SHP77 (cell line): ENCODE measurements at places on chromosomes 6 and 20.
A peak's percentile ranks its signal among the peaks of the same experiment; 100 is the strongest.

GRCh38 chr6:114164207-114164606, 178.6 kb downstream of the HS3ST5 start:
- DNase-seq = no peak

DNA sequence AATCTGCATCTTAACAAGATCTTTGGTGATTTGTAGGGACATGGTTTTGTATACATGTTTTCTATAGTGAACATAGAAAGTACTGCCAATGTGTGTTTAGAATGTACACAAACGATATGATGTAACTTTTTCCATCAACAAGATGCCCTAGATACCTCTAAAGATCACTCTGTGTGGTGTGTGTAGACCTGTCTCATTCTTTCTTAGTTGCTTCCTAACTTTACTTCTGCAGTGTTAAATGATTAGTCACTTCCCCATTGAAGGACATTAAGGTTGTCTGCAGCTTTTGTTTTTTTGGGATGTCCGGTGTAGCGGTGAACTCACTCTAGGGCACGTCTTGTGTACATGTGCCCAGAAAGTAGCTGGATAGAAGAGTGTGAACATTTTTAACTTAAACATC, 35.9 kb downstream of the CDYL start:
- no peak for DNase-seq

GRCh38 chr6:3194535-3195419, 32.7 kb downstream of the TUBB2B start:
- DNase-seq = peak; percentile 25

- no peak for DNase-seq
These were observed 42.9 kb downstream of the POU3F2 start for GRCh38 chr6:98877250-98877649.

DNA sequence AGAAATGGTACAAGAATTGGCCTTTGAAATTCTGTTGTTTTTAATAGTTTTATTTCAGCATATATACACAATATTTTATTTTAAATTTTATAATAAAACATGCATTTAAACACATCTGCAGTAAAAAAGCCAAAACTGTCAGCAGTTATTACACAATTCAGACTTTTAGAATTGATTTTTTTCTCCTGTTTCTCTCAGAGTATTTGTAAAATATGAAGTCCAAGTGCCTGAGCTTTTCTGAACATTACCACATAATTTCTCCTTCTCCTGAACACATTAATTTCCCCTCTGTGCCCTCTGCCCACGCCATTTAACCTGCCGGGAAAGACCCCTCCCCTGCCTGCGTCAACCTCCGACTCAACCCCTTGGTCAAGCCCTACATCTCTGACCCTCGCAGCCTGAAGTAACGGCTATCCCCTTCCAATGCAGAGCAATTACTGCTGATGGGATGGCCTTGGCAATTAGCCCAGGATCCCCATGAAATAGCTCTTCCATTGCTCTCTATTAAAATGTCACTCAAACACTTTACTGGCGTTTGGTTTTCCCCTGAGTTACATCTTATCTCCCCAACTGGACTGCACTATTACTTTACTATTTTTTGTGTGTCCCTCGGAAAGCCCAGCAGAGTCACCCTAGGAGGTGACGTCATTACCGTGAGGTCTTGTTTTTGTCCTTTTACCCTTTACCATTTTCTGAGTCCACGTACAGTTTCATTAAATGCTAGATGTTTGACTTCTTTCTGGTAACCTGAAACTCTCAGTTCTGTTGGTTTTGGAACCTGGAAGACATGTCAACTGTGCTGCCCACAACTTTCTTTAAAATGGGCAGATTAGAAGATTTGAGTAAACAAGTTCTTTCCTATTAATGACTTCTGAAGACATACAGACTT, 146.7 kb upstream of the TAB2 start:
- DNase-seq = no peak

GRCh38 chr20:17460119-17460518, 71.1 kb downstream of the BFSP1 start:
- no peak for DNase-seq

DNA sequence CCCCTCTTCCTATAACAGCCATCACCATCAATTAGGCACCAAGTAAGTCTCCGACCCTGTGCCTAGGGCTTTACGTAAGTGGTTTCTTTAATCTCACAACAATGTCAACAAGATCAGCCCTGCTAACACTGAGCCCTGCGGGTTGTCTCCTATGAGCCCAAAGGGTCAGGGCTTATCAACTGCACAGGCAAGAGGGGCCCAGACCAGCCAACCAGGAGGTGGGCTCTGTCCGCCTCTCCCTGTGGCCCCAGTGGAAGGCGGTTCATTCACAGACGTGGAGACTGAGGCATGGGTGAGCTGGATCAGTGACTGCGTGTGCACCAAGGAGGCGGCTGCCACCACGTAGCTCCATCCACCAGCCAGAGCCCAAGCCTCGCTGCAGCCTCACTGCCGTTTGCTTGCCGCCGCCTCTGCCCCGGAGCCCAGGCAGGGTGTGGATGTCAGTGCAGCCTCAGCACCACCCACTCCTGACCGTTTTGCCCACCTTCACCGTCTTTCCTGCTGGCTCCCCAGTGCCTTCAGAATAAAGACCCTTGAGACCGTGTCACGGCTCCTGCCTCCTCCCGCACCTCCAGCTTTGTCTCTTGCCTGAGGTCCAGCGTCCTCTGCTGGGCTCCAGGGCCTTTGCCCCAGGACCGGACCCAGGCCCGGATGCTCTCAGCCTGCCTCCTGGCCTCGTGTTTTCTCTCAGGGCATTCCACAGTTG, 78.7 kb downstream of the DLL1 start:
- DNase-seq = no peak

DNA sequence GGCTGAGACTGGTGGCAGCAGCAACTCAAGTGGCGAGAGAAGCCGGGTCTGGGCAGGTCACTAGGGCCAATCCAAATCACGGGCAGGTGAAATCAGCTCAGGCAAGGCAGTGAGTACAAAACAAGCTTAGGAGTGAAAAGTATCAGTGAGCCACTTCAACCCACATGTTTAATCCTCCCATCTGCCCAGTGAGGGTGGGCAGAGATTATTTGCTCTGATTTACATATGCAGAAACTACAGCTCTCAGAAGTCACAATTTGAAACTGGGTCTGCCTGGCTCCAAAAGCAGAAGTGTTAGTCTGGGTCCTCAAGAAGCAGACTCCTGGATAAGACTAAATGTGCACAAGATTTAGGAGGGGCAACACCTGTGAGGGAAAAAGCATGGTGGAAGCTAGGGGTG, 173.7 kb upstream of the LRFN2 start:
- DNase-seq = no peak

- DNase-seq = no peak
These were observed 18.8 kb downstream of the ESF1 start for GRCh38 chr20:13765868-13766416.

DNA sequence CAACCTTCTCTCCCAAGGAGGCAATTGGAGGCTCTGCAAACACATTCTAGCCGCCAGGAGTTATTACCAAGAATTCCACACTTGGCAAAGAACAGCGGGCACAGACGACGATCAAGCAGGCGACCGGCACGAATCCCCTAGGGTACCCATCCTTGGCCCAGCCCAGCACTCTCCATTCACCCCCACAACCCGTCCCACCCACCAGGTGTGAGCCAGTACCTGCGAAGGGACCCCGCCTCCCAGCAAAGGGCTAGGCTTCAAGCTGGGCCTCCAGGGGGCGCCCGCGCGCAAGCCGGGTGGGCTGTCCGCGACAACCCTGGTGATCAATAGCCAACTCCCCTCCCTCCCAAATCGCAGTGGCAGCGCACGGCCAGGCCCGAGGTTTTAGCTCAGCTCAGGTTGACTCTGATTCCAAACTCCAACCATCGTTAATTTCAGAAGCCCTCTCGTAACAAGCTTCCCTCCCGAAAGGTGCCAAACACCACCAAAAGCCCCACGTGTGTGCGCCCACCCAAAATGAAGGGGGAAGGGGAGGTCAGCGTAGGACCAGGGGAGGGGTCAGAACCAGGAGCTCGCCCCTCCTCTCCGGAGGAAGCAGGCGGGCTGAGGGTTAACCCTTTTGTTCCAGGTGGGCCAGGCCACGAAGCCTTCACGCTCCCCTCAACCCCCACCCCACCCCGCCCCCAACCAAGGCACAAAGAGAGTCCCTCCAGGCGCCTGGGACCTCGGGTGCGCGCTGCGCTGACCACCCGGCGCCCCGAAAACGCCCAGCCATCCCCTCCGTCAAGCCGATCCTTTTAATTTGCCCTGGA, 2.1 kb downstream of the SALL4 start:
- no peak for DNase-seq

DNA sequence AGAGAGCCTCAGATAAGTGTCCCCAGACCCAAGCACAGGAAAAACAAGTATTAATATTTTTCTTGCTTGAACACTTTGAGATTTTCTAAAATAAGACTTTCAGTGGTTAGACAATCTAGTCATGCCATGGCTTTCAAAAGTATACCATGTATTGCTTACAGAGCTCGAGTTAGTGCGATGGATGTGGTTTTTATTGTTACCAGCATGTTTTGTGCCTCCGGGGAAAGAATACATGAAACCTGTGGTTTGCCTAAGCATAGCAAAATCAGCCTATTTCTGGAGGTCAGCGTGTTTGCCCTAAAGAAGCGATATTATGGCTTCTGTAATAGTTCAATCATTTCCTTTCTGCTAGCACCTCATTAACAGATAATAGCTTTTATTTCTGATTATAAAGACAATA, 21.6 kb downstream of the RIN2 start:
- DNase-seq = no peak

GRCh38 chr20:2390951-2391675, 10.4 kb downstream of the TGM6 start:
- no peak for DNase-seq

GRCh38 chr6:46651816-46652215, 802 bp downstream of the CYP39A1 start:
- DNase-seq = no peak
